ENCODE measurements at places on chromosomes 5 and 9.

DNA sequence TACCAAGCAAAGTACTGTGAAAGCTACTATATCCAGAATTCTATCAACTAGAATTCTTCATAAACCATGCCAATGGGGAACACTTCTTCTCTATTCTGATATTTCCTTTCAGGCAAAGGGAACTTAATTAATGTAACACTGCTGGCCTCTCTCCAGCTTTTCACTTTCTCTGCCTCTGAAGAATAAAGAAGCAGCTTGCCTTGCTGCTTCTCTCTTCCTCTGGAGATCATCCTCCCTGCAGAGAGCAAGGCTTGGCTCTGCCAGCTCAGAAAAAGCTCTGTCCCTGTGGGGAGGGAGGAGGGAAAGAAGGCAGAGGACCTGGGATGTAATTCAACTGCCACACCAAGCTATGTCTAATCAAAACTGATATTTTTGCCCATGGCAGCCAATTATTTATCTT is 6.5 kb downstream of the CTNND2 start:
- DNase-seq = no peak

GRCh38 chr5:14236757-14237156 is 93.6 kb downstream of the TRIO start:
- no peak for DNase-seq

DNA sequence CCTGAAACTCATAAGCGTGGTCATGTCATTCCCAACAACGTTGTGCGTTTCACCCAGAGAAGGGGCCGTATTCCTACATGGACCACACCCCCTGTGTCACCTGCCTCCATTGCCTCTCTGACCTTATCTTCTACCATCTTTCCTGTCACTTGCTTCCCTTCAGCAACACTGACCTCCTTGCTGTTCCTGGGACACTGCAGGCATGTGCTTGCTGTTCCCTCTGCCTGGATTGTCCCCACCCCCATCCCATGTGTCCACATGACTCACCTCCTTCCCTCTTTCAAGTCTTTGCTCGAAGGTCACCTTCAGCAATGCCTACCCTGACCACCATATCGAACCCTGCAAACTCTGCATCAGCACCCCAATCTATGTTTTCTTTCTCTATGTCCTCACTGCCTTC is 133.2 kb upstream of the ZNF618 start:
- DNase-seq = no peak

DNA sequence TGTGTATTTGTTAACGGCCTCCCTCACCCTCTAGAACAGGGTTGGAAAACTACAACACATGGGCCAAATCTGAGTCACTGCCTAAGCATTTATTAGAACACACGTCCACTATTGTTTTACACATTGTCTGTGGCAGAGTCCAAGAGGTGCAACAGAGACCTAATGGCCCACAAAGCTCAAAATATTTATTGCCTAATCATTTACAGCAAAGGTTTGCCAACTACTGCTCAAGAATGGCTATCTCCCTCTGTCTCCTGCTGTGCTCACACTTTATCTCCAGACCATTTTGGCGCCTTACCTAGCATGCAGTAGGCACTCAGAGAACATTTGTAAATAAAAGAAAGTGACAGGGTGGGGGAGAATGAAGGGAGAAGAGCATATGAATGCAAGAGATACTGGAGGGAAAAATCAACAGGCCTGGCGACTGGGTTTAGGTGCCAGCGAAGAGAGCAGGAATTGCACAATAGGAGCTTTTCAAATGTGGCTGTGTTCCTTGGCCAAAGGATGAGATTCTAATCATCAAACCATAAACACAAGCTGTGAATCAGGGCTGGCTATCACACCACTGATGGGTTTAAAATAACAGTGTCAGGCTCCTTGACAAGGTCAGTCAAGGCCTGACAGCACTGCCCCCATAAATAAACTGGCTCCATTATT is 80.3 kb downstream of the EPB41L4A start:
- no peak for DNase-seq

Data from NCI-H1930 (cell line).